Astrocyte (in vitro differentiated cells and primary cell): ENCODE measurements at places on chromosomes 16 and 17. TPM values are rescaled to one million over a fixed set of nuclear protein-coding genes. Genes with fewer than 3 reads are reported as not detected.

Gene TNP2
- not detected in 2 replicates for total RNA-seq

GRCh38 chr17:22266231-22266630 is 573.9 kb downstream of the KCNJ18 start:
- no peak for DNase-seq

- DNase-seq = no peak
These were observed 19.0 kb downstream of the SLC7A5 start for GRCh38 chr16:87850009-87851006.

- no peak for DNase-seq
These were observed 38.7 kb downstream of the TIMM22 start for GRCh38 chr17:1035546-1036170.

DNA sequence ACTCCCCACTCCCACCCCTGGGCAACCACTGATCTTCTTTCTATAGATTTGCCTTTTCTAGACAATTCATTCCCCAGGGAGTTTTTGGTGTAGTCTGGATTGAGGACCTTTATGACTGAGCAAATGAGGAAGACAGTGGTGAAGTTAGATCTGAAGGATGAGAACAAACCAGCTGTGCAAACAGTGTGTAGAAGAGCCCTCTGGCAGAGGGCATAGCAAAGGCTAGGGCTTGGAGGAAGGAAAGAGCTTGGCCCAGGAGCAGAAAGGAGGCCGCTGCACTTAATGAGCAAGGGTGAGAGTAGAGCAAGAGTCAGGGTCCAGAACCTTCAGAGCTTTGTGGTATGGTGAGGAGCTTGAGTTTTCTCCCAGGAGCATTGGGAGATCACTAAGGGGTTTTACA is 352.7 kb downstream of the CA10 start:
- no peak for DNase-seq

DNA sequence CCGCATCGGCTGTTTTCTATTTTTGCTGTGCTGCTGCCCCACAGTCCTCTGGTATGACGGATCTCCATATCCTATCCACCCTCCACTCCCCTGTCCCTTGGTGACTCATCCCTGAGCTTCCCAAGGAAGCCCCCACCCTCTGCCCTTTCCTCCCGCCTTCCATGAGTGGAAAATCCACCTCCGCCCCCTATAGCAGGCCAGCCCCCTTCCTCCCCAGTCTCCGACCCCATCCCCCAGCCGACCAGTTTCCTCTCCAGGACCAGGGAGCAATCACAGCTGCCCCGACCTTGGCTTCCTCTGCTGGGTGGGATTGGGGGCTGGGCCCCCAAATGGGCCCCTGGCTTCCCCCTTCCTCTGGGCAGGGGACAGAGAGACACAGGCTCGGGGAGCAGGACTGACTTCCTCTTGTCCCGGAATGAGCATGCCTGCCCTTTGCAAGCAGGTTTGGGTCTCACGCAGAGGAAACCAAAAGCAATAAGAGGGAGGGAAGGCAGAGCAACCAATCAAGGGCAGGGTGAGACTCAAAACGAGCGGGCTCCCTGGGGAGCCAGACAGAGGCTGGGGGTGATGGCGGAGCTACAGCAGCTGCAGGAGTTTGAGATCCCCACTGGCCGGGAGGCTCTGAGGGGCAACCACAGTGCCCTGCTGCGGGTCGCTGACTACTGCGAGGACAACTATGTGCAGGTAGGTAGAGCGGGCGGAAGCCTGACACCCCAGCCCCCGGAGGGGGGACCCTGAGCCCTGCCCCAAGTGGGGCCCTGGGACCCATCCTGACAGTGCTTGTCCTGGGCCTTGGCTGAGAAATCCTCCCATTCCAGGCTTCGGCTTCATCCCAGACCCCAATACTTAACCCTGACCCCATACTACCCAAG is at the start of the genes ABI3 and GNGT2:
Gene ABI3 (plus strand): TSS at position 550 of the 872 bp plus-strand sequence. CDS start 18 bp downstream, at position 568.
Gene GNGT2 (minus strand): TSS at position 417 of the 872 bp plus-strand sequence. CDS start 3,152 bp downstream, outside the sequence.
- peak; percentile 26 for DNase-seq

Gene KRT34
- total RNA-seq = not detected in 2 replicates

Gene C16orf92
- not detected in 2 replicates for total RNA-seq

Gene NDUFB10
- total RNA-seq = 149 and 153 TPM in 2 replicates
